Hepatocyte (in vitro differentiated cells): ENCODE measurements at places on chromosomes 7 and 10.

GRCh38 chr10:351770-352334 lies 216.6 kb downstream of the ZMYND11 start:
- no peak for DNase-seq

GRCh38 chr10:94150541-94151184 lies 156.9 kb downstream of the PLCE1 start:
- no peak for DNase-seq

DNA sequence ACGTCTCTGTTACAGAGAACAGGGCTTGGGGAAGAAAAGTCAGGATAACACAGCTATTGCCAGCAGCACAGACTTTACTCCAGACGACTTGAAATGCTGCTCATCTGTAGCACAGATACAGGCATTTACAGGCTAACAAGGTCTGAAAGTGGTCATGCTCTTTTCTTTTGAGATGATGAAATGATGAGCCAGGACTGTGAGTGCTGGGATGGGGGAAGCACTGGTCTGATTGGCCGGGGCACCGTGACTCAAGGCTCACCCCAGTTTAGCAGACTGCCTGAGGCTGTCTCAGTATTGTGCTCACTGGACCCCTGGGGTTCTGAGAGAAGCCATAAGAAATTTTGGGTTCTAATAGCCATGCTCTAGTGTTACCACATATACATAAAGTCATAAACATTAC lies 12.4 kb downstream of the SMKR1 start:
- DNase-seq = no peak

- DNase-seq = no peak
These were observed 54.3 kb downstream of the MAP3K8 start for GRCh38 chr10:30488316-30488715.

GRCh38 chr7:767941-768731 lies 41.1 kb upstream of the PRKAR1B start:
- no peak for DNase-seq

DNA sequence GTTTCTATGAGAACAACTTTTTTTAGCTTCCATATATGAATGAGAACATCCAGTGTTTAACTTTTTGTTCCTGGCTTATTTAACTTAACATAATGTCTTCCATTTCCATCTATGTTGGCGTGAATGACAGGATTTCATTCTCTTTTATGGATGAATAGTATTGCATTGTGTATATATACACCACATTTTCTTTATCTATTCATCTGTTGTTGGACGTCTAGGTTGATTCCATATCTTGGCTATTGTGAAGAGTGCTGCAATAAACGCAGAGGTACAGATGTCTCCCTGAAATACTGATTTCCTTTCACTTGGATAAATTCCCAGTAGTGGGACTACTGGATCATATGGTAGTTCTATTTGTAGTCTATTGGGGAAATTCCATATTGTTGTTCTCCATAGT lies 44.3 kb upstream of the MAGI2 start:
- no peak for DNase-seq

DNA sequence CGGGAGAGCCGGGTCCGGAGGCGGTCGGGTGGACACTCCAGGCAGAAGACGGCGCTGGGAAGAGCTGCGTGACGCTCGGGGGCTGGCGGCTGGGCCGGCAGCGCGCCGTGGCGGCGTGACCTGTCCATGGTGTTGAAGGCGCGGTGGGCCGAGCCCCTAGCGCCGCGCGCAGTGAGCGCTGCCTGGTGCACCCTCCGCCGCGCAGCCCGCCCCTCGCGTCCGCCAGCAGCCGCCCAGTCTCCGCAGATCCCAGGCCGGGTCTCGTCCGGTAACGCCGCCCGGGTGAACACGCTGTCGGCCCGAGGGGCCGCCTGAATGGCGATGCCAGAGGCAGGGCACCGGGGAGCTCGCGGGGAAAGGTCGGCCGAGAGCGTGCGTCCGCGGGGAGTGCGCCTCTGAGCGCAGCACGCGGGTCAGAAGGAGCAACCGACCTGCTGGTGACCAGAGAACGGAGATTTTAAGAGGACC lies 657 bp upstream of the TMEM178B start:
- peak; percentile 81 for DNase-seq

DNA sequence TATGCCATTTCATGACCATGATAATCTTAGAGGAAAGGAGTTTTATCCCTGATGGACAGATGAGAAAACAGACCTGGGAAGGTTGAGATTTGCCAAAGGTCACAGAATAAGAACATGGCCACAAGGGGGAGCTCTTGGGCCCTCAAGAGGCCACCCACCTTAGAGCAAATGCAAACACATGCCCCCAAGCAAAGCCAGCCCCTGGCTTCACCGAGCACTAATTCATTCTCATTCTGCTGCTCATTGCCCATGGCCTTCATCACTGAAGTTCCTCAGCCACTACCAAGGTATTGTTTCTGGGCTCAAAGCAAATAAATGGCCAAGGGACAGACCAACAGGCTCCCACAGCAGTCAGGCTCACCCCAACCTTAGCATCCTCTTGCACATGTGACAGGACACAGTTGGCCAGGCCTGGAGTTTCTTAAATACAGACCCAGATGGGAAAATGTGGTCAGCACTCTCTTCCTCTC lies 44.2 kb downstream of the PDLIM1 start:
- peak; percentile 91 for DNase-seq

GRCh38 chr10:77820349-77820748 lies 106.2 kb downstream of the DLG5 start:
- DNase-seq = no peak

DNA sequence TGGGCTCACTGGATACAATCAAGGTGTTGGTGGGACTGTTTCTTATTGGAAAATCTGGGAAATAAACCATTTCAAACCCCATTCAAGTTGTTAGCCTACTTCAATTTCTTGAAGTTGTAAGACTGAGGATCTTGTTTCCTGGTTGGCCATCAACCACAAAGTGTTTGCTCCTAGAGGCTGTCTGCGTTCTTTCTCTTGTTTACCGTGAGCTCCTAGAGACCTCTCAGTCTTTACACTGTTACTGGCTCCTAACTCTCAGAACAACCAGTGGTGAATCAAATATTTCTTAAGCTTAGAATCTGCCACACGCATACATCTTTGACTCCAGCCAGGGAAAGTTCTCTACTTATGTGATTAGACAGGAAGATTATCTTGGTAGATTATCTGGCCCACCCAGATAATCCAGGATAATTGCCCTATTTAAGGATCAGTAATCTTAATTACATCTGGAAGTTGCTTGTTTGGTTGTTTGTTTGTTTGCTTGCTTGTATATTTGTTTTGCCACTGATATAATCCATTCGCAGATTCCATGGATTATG lies 798.7 kb downstream of the IPMK start:
- no peak for DNase-seq

GRCh38 chr7:9242636-9243035 lies 809.2 kb downstream of the NXPH1 start:
- DNase-seq = no peak

- no peak for DNase-seq
These were observed 170.8 kb downstream of the AUTS2 start for GRCh38 chr7:69768986-69769595.

DNA sequence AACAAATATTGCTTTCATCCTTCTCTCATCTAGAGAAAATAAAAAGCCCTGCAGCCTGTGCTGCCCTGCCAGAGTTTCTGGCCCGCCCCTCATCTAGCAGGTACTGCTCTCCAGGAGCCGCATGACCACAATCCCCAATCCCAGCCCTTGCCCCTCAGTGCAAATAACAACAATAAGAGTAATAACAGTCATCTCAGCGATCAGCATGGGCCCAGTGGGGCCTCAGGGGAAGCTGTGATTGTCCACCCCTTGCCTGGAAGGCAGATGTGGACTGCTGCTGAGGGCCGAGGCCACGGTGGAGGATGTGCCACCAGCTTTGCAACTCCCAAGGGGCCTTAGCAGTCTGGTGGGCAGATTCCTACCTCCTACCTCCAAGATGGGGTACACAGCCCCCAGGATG lies 106.1 kb downstream of the CDH23 start:
- no peak for DNase-seq

- no peak for DNase-seq
These were observed 72.4 kb upstream of the LOXL4 start for GRCh38 chr10:98340261-98340939.

GRCh38 chr10:79273604-79274003 lies 73.7 kb upstream of the PPIF start:
- no peak for DNase-seq

DNA sequence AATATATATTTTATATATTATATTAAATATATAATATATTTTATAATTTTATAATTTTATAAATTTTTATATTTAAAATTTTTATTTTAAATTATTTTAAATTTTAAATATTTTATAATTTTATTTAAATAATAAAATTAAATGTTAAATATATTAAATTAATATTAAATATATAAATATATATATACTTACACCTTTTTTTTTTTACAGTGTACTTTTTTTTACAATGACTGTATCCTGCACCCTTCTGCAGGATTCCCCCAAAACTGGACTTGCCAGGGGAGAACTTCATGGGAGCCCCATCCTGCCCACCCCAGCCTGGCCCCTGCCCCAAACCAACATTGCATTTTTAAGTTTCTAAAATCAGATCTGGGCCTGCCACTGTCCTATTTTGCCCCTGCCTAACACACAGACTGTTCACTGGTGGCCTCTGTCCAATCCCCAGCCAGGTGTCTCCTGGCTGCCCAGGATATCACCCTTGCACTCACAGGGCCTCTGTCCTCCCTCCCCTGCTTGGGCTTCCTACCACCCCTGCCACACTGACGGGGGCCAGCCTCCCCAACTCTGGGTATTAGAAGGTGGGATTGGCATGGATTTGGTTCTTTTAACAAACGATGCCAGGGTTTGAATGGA lies 138.0 kb downstream of the ADCY1 start:
- peak; percentile 1 for DNase-seq

GRCh38 chr10:93757136-93757535 lies 600 bp upstream of the LGI1 start:
- DNase-seq = peak; percentile 32

DNA sequence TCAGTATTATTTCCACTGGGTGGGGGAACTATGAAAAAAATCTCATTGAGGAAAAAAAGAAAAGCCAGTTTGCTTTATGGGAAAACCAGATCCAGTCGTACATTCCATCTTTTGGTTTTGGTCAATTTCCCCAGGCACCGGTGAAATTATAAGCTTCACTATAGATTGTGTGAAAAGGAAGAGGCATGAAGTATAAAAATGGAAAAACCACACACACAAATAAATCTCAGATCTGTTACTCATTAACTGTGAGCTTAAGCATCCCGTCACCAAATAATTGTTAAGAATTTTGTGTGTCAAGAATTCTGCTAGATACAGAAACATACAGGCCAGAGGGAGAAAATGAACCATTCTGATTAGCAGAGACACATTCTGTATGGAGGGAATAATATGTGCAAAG lies 405.5 kb upstream of the CELF2 start:
- no peak for DNase-seq

- no peak for DNase-seq
These were observed 5.6 kb downstream of the POLR3A start for GRCh38 chr10:78023741-78024140.

DNA sequence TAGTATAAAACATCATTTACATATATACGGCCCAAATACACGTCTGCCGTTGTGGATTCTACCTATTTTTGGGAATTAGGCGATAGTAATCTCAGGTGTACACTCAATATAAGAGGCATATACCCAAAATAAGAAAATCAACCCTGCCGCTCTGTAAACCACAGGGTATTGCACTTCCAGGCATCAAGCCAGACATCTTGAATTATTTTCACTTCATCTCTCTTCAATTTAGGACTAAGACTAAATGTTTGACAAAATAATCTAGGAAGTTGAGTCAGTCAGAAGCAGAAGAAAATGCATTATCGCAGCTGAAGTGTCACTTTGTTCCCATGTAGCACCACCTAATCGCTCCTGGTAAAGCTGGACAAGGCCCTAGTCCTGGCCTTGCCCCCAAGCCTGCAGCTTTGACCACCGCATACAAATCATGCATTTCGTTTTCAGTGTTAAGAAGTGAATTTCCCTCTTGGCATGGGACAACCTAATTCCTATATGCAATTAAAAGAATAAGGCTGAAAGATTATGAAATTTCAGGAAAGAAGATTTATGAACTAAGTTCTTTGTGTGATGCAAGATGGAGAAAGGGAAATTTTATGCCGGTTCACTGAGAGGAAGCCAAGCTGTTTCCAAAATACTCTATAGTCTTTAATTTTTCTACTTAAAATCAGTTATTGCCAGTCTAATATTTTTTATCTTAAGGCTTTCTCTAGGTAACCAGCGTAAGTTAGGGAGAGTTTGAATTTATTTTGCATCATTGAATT lies 26.0 kb downstream of the CABCOCO1 start:
- DNase-seq = no peak

DNA sequence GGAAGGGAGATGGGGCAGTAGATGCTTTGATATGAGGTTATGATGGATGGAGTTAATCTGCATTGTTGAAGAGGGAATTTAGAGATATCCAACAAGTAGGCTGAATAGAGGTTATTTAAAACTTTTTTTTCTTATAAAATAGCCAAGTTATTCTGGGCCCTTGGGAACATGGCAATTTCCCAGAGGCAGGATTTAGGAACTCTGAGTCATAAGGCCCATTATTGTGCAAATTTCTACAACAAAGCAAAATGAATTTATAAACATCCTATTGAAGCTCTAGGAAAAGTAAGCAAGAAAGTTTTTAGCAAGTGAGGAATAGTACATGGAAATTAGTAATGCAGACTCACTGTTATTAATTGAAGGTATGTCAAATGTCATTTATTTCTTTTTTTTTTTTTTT lies 160.9 kb upstream of the NPY start:
- no peak for DNase-seq

DNA sequence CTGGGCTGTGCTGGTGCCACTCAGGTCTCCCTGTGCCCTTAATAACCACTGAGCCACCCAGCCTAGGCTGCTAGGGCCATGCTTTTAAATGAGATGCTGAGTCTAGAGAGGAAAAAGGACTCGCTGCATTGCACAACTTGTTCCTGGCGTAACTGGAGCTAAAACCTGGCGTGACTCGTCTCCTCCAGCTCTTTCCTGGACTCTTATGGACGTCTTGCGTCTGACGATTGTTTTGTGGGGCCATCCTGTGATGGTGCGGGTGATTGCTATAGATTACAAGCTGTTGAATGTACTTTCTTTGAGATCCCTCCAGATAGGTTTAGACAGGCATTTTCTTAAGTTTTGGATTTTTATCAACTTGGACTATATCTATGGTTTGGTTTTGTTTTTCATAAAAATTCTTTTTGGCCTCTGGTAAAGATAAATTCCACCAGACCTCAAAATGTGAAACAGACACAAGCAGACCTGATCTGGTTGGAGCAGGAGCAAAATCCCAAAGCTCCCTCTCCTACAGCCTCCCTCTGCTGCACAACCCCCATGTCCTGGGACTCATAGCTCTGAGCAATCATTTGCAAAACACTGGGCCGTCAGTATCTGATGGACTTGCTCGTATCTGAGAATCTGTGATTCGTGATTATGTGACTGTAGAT lies 230.3 kb downstream of the ARHGAP12 start:
- DNase-seq = peak; percentile 50
